ENCODE measurements at places on chromosomes 6 and 20.

- no peak for DNase-seq
Observed at GRCh38 chr6:64123761-64124633, 488.4 kb downstream of the PHF3 start.

GRCh38 chr6:17211101-17211500 lies 70.1 kb upstream of the RBM24 start:
- DNase-seq = no peak

DNA sequence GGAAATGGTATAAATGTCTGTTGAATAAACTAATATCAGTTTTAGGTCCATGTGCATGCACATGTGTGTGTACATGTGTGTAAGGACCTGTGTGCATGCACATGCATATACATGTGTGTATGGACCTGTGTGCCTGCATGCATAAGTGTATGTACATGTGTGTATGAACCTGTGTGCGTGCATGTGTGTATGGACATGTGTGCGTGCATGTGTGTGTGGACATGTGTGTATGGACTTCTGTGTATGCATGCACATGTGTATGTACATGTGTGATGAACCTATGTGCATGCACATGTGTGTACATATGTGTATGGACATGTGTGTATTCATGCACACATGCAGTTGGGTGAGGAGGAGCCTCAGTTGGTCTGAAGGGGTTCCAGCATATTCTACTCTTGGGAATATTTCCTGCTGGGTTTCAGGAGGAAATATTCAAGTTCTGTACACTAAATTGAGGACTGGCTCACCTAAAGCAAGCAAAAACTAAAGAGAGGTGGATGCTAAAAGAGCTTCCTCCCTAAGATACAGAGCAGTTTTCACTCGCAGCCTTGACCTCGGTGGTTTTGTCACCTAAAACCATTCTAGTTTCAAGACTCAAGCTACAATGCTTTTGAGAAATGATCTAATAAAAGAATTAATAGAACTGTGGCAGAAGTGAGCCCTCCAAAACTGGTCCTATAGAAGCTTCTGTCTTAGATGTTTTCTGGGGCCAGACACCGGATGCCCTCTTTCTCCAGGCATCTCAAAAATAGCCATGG lies 742.8 kb downstream of the MAFB start:
- no peak for DNase-seq

DNA sequence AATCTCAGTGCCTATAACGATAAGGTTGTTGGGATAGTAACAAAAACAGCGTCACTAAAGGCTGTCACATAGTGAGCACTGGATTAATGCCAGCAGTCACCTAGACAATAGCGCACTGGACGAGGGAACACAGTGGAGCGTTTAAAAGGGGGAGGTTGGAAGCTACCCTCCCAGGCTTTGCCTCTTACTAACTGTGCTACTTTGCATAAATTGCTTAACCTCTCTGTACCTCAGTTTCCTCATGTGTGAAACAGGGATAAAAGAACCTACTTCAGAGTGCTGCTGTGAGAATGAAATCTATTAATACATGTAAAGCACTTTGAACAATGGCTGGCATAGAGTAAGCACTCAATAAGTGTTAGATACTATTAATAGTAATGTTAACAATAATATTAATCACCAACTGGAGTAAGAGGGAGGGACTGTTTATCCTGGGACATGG lies 10.5 kb downstream of the BCL2L1 start:
- no peak for DNase-seq

DNA sequence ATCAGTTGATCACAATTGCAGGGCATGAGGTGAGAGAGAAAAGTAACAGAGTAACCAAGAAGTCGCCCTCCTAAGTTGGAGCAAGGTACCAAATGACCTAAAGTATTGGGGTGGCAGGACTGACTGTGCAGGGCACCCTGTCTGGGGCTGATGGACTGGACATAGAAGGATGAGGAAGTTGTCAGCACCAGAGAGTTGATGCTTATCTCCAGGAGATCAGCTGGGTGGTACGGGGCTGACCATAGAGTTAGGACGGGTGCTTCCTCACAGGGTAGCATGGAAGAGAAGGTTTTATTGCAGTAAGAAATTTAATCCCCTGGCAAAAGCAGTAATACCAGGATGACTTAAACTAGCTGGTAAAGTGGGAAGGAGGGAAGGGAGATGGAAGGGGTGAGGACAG lies 66.7 kb downstream of the TMEM170B start:
- no peak for DNase-seq

GRCh38 chr20:1427457-1428054 lies 34.7 kb upstream of the FKBP1A start:
- DNase-seq = no peak

DNA sequence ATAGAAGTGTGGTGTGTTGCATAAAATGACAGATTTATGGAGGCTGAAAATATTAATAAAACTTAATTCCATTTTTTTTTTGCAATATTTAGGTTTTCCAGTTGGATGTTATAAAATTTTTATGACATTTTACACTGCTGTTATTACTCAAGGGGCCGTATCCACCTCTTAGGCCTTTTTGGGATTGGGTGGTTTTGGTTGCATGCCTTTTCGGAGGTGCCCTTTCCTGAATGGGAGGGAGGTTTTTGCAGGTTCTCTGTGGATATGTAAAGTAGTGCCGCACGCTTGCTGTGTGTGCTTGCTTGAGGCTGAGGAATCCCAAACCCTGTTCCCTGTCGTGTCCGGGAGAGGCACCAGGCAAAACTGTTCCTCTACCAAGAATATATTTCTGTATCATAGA lies 6.8 kb downstream of the ARID1B start:
- no peak for DNase-seq

DNA sequence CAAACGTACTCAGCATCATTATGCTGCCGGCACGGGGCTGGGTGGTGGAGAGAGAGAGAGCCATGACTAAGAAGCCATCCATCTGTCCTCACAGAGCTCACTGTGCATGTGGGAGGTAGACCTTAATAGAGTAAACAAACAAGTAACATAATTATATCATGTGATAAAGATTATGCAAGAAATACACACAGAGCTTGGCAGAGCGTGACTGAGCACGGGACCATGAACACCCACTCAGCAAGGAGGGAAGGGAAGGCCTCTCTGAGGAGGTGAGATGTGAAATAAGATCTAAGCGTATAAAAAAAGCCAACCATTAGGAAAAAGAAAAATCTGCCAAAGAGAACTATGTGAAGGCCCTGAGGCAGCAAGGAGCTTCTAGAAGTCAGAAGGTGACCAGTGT lies 207.5 kb downstream of the PTPRT start:
- no peak for DNase-seq

GRCh38 chr6:136060759-136061158 lies 189.4 kb downstream of the MTFR2 start:
- no peak for DNase-seq

DNA sequence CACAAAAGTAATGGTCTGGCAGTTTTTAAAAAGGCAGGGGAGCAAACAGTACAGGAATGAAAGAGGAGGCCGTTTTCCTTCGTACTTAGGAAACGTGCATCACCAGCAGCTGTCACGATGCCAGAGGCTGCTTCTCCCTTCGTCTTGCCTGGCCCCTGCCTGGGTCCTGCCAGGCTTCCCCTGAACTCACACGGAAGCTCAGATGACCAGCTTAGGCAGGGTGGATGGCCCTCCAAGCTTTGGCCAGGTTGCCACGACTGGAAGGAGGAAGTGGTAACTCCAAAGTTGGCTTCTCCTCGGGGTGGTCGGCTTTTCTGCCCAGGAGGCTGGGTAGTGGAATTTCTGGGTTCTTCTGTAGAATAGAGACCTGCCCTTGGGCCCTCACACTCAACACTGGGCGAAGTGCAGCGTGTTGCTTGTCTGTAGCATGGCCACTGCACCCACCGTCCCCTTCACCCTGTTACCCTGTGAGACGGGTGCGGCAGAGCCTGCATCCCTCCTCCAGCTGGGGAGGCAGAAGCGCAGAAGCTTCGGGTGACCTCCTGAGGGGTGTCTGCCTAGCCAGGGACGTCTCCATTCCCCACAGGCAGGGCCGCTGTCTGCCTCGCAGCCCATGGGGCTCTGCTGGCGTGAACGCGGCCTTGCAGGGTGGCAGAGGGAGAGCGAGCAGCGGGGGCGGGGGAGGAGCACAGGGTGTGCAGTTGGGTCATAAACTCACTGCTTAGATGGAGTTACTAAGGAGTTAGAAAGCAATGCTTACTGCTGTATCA lies 18.4 kb upstream of the RBM38 start:
- no peak for DNase-seq

GRCh38 chr6:154805288-154805911 lies 72.2 kb downstream of the SCAF8 start:
- DNase-seq = no peak

GRCh38 chr20:8809107-8809953 lies 259.6 kb upstream of the PLCB4 start:
- no peak for DNase-seq

DNA sequence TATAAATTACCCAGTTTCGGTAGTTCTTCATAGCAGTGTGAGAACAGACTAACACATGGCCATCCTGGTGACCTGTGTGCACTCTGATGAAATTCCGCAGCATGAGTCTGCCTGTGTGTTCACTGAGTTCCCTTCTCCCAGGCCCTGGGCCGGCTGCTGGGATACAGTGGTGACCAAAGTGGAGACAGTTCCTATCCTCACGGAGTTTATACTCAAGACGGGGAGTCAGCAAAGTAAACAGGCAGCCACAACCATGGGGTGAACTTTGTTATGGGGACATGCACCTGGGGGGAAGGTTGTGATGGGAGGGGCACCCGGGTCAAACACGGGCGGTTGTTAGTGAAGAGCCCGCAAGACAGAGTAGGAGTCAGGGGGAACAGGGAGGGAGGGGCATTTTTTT lies 202.0 kb downstream of the CDH4 start:
- no peak for DNase-seq

- no peak for DNase-seq
Observed at GRCh38 chr6:113627480-113627879, 229.7 kb upstream of the MARCKS start.

GRCh38 chr6:156781861-156782631 lies 4.9 kb downstream of the ARID1B start:
- no peak for DNase-seq

DNA sequence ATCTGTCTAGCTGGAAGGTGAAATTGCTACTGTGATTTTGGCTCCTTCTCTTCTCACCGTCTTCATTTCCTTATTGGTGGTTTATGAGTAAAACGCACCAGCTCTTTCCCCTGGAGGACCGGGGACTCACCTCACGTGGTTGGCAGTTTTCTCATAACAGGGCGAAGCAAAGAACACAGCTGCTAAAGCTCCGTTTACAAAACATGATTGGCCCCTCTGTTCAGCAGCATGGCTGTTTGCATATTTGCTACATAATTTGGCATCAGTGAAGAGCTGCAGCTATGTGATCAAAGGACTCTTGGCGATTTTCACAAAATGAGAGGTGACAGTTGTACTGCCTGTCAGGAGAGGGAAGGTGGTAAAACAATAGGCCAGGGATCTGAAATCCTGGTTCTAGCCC lies 20.5 kb upstream of the TMEM181 start:
- no peak for DNase-seq

DNA sequence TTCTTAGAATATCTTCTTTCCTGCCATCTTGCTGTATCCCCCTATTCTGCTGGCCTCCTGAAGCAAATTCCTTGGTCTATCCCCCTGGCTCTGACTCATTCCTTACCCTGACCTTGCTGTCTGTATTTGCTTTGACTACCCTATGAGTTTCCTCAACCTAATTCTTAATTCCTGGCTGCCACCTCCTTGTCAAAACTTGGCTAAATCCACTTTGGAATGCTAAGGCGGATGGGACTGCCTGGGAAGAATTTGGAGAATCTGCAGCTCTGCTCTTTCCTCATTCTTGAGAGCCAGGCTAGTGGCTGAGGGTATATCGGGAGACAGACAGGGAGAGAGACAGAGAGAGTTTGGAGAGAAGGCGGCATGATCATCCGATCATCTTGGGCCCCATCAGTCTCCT lies 24.4 kb downstream of the CAP2 start:
- peak; percentile 39 for DNase-seq

- no peak for DNase-seq
Observed at GRCh38 chr6:33080127-33081089, 4.6 kb downstream of the HLA-DPB1 start.

DNA sequence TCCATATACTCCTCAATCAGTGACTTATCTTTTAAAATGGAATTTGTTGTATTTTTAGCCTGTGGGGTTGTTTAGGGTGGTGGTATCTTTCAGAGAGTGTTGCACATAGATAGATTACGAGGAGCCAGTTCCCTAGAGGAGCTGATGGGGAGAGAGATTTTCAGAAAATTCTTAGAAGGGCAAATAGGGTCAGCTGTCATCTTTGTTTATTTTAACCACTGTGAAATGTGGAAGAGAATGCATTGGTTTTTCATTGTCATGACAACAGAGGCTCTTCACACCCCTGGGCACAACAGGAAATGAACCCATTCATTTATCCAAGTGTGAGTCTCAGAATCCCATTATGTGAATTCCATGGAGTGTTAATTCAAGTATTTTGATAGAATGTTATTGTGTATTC lies 188.4 kb downstream of the JARID2 start:
- DNase-seq = no peak

DNA sequence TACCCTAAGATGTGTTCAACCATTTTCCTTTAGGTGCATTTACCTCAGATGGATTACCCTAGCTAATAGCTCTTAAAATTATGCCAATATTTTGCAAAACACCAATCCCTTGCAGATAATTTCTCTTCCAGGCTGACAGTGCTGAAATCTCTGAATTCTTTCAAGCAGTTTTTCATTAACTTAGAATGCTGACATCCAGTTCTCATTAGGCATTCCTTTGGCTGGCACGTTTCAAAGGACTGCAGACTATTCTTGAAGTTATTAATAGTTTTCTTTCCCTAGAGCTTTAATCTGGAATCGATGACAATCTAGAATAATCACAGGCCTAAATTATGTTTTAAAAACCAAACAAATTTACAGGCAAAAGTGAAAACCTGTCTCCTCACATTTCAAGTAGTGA lies 68.3 kb downstream of the SMLR1 start:
- no peak for DNase-seq

DNA sequence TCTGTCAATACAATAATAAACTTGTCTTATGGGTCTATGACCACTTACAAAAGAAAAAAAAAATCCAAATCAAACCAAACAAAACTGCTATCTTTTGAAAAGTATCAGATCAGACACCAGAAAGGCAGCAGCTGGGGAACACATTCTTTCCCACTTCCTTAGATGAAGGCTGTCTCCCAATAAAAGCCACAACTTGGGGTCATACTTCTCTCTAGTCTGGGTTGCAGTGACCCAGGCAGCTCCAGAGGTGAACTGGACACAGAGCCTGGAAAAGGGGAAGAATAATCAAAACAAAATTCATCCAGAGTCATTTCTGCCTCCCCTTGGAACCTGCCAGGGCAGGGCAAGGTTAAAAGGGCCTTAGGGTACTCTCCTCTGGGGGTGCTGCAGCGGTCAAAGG lies 19.1 kb downstream of the ATXN1 start:
- DNase-seq = no peak

- DNase-seq = no peak
Observed at GRCh38 chr6:106688177-106688951, 59.0 kb downstream of the QRSL1 start.

- no peak for DNase-seq
Observed at GRCh38 chr6:25882051-25882496, 8.0 kb upstream of the SLC17A3 start.

All from 8988T (cell line).